ENCODE measurements at places on chromosomes 7 and 10.

GRCh38 chr10:62831346-62831745, 15.2 kb upstream of the EGR2 start:
- DNase-seq: no peak

- DNase-seq: no peak
Observed at GRCh38 chr7:112937651-112938415, 147.6 kb upstream of the TMEM168 start.

DNA sequence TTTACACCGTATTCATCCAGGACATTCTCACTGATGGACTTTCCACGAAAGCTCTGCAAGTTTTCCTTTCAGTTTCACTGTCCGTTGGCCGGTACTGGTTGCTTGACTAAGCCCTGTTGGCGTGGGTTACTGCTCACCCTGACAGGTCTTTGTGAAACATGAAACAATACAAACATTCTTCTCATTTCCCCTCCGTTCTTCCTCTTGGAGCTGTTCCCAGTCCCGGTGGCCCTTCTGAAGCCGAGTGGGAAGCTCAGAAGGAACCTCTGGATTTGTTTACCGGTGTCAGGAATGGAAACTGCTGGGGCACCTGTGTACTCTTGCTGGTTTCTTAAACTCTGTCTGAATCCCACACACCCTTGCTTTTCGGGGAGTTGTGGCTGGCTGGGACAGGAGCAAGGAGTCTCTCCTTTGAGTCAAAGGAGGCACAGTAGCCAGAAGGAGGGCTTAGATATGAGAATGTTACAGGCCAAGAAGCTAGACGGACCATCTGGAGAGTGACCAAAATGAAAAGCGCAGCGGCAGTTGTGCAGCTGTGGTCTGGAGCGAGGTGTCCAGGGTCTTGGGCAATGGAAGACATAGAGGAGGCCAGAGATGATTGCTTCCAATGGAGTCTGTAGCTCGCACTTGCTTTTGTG, 45.7 kb downstream of the LYZL2 start:
- peak; percentile 84 for DNase-seq

- DNase-seq: no peak
Observed at GRCh38 chr7:45922810-45923209, 1.7 kb upstream of the IGFBP3 start.

DNA sequence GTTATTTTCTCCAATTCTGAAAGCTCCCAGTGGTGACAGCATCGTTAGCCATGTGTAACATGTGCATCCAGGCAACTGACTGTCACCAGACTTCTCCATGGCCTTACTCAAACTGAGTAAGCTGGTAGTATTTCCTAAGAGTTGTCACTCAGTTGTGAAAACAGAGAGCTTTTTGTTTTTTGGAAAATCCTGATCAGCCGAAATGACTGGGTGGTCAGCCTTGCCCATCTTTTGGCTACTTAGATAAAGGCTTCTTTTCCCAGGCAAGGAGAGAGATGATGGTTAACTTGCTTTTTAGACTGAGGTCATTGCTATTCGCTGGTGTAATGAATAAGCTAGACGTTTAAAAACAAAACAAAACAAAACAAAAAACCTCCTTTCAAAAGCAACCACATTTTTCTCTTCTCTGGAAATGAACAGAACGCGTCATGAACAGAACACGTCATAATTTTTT, 159.5 kb upstream of the KLF14 start:
- DNase-seq: no peak

GRCh38 chr7:128833946-128834325, 3.7 kb downstream of the FLNC start:
- no peak for DNase-seq

GRCh38 chr7:50531401-50531911, 33.7 kb downstream of the DDC start:
- DNase-seq: no peak

DNA sequence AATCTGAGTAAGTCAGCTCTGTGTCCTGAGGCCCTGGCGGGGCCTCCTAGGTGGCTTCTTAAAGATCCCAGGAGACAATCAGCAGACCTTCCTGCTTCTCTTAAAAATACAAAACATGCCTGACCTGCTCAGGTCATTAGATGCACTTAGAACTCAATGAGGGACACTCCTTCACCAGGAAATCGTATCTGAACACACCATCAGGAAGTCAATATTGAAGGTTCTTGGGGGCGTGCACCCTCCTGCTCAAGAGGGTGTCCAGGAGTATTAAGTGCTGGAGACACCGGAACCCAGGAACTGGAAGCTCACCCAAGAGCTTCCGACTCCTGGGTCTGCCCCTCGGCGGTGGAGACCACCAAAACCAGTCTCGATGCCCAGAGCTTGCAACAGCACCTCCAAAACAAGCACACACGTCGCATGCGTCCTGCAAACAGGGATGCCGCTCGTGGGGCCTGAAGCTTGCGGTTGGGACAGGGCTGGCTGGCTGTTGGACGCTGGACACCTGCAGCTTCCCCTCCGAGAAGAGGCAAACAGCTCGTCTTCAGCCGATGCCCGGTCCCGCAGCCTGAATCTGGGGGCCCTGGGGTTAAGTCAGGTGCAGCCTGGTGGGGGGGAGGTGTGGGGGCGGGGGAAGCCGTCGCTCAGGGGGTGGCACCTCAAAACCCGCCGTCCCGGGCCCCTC, 803 bp downstream of the RAPGEF5 start:
- DNase-seq: peak; percentile 49

DNA sequence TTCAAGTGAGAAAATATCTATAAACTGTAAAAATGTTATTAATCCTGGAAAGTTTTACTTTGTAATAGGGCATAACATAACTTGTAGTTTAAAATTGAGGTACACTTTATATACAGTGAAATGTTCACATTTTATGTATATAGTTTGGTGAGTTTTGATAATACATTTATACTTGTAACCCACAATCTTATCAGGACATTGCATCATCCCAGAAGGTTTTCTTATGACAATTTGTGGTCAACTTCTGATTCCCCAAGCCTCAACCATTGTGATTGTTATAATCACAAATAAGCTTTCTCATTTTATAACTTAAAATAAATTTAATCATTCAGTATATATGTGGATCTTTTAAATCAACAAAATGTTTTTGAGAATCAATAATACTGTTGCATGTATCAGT, 151.1 kb downstream of the TFPI2 start:
- no peak for DNase-seq

DNA sequence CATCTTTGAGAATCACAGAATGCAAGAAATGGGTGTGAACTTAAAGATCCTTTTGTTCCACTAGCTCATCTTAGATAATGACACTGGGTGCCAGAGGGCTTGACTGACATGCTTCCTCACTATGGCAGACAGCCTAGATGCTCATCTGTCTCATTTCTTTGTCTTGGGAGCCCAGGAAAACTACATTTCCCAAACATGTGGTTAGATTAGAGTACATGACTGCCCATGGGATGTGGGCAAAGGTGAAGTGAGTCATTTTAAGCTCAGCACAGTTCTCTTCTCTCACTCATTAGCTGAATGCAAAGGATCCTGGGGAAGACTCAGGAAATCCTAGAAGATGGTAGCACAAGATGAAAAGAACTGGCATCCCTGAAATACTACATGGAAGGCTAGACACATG, 32.5 kb upstream of the TBX20 start:
- DNase-seq: no peak
